AG10803 (cell line): ENCODE measurements at places on chromosomes 12 and 14.

DNA sequence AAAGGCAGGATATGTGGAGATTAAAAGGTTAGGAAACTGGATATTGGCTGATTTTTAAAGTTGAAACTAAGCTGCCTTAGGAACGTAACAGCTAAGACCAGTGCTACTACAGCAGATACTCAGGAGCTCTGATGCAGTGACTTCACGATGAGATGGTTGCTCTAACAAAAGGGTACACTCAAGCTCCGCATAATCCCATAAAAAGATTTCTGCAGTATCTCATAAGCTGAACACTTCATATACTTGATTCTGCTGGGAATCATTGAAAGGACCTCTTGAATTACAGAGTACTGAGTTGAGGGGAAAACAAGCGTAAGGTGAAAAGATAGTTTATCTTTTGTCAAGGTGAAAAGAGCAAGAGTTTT lies 3.7 kb downstream of the RNF10 start:
- no peak for DNase-seq

GRCh38 chr12:56631790-56632700 lies 1.9 kb upstream of the BAZ2A start:
- DNase-seq, result no peak

GRCh38 chr12:913919-914698 lies 35.4 kb downstream of the RAD52 start:
- DNase-seq, result peak; percentile 53

DNA sequence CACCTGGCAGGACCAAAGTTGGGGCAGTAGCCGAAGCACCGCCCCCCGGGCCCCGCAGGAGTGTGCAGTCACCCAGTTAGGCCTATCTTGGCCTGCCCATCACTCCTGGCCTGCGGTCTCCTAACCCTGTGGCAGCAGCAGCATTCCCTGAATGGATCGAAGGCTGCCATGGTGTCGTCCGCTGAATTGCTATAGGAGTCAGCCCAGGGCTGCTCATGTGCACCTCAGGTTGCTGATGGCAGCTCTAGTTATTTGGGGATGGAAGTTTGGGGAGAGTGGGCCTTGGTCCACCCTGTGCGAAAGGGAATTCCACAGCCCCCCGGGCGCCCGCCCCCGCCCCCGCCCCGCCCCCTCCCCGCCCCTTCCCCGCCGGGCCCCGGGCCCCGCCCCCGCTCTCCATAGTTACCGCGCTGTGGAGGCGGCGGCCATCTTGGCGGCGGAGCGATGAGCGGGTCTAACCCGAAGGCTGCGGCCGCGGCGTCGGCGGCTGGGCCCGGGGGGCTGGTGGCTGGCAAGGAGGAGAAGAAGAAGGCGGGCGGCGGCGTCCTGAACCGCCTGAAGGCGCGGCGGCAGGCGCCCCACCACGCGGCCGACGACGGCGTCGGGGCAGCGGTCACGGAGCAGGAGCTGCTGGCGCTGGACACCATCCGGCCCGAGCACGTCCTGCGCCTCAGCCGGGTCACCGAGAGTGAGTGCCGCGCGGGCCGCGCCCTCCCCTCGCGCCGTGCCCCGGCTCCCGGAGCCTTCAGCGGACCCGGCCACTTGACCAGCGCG lies at the start of gene UNC119B:
Gene UNC119B (plus strand): TSS at position 428 of the 774 bp plus-strand sequence. CDS start 17 bp downstream, at position 445.
- peak; percentile 47 for DNase-seq

DNA sequence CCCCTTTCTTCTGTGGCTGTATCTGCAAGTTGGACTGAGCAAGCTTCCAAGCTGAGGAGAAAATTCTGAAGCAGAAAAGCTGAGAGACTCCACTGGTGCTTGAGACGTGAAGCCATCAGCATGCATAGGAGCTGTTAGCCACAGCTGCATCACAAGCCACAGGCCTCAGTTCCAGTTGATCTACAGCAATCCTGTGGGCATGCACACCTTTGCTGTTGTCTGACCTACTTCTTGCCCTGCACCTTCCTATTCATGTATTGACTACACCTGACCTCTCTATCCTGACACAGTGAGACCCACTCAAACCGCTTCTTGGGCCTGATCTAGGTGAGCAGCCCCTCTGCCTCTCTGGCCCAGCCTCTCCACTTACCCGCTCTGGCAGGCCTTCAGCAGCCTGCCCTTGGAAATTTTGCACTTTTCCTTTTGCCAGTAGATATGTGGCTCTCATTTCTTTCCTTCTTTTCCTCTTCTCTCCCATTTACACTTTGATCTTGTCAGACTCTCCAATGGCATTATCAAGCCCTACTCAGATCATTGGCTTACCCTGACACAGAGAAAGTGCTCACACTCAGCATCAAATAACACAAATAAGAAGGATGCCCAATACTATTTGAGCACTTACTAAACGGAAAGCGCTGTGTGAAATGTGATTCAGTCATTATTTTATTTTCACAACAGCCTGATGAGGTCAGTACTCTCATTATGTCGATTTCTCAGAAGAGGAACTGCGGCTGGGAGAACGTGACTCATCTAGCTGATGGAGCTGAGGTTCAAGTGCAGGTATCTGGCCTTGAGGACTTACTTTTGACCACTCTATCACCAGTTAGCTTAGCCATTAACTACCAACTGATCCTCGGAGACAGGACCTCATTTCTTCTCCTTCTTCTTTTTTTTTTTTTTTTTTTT lies 21.9 kb upstream of the PTGR2 start:
- DNase-seq, result peak; percentile 69

DNA sequence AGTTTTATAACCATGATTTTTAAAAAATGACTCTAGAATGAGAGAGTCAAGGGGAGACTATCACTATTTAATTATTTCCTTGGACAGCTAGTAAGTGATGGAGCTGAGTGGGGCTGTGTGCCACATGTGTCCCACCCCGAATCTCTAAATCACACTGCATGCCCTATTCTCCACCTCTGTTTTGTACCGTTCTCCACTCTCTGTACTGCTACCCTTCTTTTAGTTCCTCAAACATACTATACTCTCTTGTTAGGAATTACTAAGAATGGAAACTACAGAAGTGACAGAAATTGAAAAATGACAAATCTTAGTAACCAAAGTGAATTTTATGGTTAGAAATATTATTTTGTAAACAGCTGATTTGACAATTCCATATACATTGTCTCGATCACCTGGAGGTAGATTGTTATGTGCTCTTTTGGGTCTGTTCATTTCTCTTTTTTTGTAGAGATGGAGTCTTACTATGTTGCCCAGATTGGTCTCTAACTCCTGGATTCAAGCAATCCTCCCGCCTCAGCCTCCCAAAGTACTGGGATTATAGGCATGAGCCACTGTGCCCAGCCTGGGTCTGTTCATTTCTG lies 35.9 kb downstream of the SLC11A2 start:
- DNase-seq, result no peak

GRCh38 chr14:92282669-92283068 lies 40.3 kb upstream of the SLC24A4 start:
- no peak for DNase-seq

DNA sequence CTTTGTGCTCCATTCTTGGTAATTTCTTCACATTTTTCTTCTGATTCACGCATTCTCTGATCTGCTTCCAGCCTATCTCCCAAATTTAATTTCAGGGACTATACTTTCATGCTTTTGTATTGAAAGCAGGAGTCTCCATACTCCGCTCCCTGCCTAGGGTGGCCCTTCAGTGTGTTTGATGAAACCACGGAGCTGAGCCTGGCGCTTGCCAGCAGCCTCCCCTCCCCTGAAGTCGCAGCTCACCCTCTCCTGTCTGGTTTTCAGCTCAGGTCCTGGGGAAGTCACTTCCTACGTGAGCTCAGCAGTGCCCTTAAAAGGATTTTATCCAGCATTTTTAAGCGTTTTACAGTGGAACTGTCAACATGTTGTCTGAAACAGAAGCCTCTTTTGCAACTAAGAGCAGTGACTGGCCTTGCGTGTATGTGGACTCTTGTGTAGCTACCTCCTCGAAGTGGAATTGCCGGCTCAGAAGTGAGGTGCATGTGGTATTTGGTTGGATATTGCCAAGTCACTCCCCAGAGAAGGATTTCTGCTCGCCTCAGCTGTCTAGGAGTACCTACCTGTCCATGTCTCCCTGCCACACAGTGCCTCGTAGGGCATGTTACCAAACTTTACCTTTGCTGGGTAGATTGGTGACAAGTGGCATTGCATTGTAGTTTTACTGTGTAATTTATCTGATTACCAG lies 78.5 kb downstream of the TESC start:
- DNase-seq, result no peak

DNA sequence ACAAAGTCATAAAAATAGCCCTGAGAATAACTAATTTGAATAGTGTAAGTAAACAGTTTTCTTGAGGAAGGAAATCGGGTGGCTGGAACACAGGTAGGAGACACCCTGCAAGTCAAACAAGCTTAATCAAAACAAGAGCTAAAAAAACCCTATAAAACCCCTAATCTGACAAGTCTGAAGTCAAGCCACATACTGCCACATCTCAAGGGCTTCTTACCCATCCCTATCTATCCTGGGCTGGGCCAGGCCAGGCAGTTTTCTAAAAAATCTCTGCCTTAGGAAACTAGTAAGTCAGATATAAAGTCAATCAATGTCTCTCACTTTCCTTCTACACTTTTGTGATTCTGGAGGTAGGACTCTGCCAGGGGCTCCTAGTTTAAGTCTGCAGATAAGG lies 15.3 kb downstream of the UBE2N start:
- no peak for DNase-seq

DNA sequence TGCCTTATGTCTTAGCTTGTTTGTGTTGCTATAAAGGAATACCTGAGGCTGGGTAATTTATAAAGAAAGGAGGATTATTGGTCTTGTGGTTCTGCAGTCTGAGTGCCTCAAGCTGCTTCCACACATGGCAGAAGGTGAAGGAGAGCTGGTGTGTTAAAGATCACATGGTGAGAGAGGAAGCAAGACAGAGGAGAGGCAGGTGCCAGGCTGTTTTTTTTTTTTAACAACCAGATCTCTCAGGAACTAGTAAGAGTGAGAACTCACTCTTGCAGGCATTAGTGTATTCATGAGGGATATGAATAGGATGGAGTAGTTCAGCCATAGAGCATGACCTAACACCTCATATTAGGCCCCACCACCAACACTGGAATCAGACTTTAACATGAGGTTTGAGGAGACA lies 123.4 kb downstream of the CMAS start:
- no peak for DNase-seq

- DNase-seq, result no peak
Observed at GRCh38 chr14:63656194-63656593, 14.5 kb upstream of the WDR89 start.

DNA sequence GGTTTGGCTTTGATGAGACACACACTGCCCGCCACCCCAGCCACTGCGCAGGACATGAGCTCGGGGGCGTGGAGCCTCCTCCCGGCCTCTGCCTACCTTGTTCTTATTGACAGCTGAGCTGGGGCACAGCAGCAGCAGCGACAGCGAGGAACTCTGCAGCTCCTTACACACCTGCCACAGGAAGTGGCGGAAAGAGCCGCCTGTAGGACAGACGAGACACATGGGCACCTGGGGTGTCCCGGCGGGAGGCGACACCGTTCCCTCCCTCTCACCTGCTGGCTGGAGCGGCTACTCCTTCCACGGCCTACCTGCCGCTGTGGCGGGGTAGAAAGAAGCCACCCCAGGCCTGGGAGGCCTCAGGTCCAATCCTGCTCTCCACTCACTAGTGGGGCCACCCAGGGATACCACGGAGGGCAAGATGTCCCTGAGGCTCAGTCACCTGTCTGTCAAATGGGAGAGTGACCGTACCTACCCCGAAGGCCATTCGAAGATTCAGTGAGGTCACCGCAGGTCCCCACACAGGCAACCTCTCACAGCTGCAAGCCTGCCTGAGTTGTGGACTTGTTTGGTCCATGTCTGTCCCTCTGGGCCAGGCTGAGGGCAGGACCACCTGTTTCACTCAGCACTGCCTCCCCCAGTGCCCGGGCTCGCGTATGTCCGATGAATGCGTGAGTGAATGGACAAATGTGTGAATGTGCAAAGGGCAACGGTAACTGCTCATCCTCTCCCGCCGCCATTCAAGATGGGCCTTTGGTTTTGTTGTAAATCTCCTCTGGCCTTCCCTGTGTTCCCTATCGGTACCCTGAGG lies 42.6 kb downstream of the TRAFD1 start:
- no peak for DNase-seq

- peak; percentile 9 for DNase-seq
Observed at GRCh38 chr12:78431931-78432330, 432.6 kb upstream of the SYT1 start.

DNA sequence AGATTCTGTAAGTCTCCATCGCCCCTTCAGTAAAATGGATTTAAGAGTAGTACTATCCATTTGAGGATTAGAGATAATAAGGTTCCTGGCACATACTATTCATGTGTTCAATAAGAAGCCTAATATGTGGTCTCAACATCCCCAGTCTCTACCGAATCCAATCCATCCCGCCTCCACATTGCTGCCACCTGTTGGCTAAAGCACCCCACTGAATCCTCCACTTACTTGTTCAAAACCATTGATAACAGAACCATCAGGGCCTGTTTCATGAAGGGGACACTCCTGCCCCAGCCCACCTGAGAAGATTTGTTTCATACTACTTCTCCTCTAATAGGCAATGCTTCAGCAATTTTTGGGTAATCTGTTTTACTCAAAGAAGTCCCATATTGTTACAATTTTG lies 147.5 kb downstream of the SLC2A13 start:
- no peak for DNase-seq

GRCh38 chr14:59564366-59564765 lies 12.2 kb downstream of the CCDC175 start:
- DNase-seq, result no peak

DNA sequence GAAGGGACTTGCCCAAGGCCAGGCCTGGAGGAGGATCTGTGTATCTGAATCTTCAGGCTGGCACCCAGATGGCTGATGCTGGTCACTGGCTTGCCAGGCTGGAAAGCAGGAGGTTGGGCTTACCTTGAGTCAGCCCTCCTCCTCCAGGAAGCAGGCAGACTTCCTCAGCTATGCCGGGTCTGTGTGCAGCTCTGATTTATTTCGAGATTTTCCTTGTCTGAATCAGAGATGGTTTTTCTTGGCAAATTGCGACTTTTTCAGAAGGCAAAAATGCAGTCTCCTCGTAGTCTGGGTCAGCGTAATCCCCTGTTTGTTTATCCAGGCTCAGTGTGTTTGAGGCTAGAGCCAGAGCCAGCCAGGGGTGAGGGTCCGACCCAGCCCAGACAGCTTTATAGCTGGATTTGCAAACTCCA lies 48.9 kb downstream of the SMOC1 start:
- DNase-seq, result peak; percentile 2

GRCh38 chr12:64706857-64707256 lies 52.3 kb downstream of the GNS start:
- no peak for DNase-seq

- no peak for DNase-seq
Observed at GRCh38 chr14:20797164-20797563, 5.5 kb downstream of the RNASE1 start.

DNA sequence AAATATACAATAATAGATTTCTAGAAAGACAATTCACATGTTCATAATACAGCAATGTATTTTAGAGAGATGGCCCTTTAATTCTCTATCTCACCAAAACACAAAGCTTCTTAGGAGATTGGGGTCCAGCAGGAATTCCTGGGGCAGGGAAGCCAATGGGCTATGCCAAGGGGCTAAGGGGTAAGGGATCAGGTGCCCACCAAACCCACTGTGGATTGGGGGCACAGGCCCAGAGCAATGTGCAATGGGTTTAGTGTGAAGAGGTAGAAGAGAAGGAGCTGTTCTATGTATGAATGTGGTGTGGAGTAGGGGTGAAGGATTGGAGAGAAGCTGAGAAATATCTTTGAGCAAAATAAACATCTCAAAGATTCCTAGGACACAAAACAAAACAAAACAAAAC lies 2.6 kb downstream of the HOXC13 start:
- no peak for DNase-seq
